T-cell (primary cell): ENCODE measurements at places on chromosomes 16 and 17.

GRCh38 chr16:88558457-88559442 is 11.5 kb upstream of the ZC3H18 start:
- DNase-seq, result no peak
- no peak overlapping the region for H3K27ac ChIP-seq
- H3K36me3 ChIP-seq, result no peaks in the 10 kb centered on the region
- no peak overlapping the region for H3K4me3 ChIP-seq

DNA sequence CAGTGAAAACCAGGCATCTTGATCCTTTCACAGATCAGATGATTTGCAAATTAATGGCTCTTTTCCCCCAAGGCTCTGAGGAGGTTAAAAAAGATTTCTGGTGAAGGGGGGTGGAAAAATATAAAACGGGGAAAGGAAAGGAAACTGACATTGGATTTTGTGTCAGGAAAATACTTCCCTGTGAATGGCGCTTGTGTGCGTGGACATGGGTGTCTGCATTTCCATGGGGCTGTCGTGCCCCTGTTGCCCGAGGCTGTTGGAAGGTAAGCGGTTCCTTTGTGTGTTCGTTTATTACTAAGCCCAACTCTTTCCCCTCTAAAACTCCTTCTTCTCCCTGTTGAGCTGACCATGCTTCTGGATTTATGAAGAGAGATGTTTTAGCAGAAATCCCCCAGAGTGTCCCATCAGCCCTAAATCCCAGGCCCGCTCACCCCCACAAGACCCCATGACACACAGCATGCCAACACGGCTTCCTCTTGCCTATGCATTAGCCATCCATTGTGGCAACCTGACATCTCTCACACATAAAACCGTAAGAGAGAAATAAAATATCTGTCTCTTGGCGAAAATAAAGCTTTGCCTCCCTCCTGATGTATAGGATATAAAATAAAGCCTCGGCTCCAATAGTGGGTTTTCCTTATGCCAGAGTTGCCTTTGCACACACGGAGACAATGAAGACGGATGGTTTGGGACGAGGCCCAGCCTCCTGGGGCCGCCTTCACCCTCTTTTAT is 7.3 kb upstream of the LHX1 start:
- no peak for DNase-seq
- no peak overlapping the region for H3K4me3 ChIP-seq
- H3K27ac ChIP-seq, result no peak overlapping the region

DNA sequence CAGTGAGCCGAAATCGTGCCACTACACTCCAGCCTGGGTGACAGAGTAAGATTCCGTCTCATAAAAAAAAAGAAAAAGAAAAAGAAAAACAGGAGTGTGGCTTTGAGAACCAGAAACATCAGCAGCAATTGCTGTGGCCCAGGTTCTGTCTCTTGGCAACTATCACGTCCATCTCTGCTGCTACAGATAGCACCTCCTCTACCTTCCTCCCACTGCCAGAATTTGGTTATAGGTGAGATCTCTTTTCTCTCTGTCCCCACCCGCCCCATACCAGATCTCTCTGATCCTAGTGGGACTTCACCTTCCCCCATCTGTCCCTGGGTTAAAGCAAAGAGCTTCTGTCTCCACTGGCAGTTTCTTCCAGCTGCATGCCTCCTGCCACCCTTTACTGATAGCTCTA is 3.1 kb downstream of the TLCD2 start:
- H3K36me3 ChIP-seq, result no peaks in the 10 kb centered on the region
- peak overlapping the region; percentile 51 for H3K27ac ChIP-seq
- H3K4me3 ChIP-seq, result no peak overlapping the region
- H3K4me1 ChIP-seq, result peaks cover 14% of the 10 kb centered on the region
- peaks cover 38% of the 10 kb centered on the region for H3K27me3 ChIP-seq
- no peak for DNase-seq

DNA sequence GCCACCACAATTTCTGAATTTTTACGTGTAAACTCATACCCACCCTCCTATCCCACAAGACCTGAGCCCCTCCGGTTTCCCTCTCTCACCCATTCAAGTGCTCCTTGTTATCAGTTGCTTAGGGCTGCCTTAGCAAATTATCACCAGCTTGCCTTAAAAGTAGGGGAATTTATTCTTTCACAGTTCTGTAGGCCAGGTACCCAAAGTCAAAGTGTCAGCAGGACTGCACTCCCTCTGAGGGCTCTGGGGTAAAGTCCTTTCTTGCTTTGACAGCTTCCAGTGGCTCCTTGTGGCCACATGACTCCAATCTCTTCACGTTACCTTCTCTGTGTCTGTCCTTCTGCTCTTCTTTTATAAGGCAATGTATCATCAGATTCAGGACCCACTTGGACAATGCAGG is 7.9 kb upstream of the TMEM220 start:
- H3K4me3 ChIP-seq, result no peak overlapping the region
- DNase-seq, result no peak
- H3K27me3 ChIP-seq, result peaks cover 9% of the 10 kb centered on the region
- no peak overlapping the region for H3K27ac ChIP-seq

GRCh38 chr16:16868727-16869126 is 489.8 kb downstream of the NPIPA7 start:
- H3K27me3 ChIP-seq, result peaks cover 7% of the 10 kb centered on the region
- H3K4me3 ChIP-seq, result no peak overlapping the region
- no peaks in the 10 kb centered on the region for H3K36me3 ChIP-seq
- no peaks in the 10 kb centered on the region for H3K4me1 ChIP-seq

DNA sequence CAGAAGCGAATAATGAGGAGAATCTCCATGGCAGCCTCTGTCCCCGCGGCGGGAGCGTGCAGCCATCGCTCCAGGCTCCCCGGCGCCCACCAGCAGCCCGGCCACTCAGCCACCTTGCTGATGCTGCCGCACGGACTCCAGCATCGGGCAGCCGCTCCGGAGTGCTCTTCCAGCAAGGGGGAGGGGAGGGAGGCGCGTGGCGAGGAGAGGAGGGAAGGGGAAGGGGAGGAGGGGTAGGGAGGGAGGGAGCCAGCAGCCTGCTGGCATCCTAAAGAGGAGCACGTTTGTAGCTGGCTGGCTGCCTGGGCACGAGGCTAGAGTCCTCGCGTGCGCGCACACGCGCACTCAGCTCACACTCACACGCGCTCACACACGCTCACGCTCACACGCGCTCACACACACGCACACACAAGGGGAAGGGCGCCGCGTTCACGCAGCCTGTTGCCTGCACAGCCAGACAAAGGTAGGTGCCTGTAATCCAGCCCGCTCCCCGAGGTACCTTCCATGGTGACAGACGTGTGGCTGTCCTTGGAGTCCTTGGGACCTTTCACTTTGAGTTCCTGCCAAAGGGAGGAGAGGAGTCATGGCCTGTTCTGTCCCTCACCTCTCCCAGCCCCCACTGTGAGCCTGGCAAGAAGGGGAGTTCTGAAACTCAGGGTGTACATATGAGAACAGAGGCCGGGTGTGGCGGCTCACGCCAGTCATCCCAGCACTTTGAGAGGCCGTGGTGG is 82.1 kb downstream of the TIMM22 start:
- H3K4me3 ChIP-seq, result no peak overlapping the region
- no peak overlapping the region for H3K27ac ChIP-seq
- H3K36me3 ChIP-seq, result peaks cover 58% of the 10 kb centered on the region
- H3K27me3 ChIP-seq, result no peaks in the 10 kb centered on the region

- H3K4me3 ChIP-seq, result no peak overlapping the region
- H3K36me3 ChIP-seq, result peaks cover 11% of the 10 kb centered on the region
- H3K27ac ChIP-seq, result no peak overlapping the region
- H3K27me3 ChIP-seq, result no peaks in the 10 kb centered on the region
Observed at GRCh38 chr16:12166271-12166670, 189.7 kb downstream of the SNX29 start.

DNA sequence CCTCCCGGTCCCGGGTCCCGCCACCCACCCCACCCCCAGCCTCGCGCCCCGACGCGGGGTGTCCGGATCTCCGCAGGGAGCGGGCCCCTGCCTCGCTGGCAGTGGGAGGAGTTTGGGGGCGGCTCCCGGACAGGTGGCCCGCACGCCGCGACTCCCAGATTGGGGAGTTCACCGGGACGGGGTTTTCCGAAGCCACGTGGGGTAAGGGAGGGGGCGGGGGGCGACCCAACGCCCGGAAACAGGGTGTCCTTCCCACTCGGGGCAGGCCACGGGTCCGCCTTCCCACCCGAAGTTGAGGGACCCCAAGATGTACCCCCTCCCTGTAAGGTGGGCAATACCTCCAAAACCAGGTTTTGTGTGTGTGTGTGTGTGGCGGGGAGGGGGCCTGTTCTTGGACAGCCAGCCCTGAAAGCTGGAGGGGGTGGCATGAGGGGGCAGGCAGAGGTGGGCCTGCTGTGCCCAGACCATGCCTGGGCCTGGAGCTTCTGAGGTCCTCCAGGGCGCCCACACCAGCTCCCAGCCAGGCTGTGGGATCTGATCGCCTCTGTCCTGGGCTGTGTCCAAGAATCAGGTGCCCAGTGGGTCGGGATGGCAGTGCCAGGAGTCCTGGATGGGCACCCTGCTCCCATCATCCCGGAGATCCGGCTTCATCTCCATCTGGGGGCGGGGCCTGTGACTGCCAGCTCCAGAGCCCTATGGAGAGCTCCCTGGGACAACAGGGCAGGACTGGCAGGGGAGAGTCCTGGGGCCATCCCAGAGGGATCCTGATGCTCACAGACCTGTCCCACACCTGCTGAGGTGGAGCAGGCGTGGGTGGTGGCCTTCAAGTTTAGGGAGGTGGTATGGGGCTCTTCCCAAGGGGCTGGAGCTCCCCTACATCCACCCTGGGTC is 767 bp downstream of the SYNGR2 start:
- H3K4me1 ChIP-seq, result peaks cover 58% of the 10 kb centered on the region
- peak overlapping the region; percentile 72 for H3K27ac ChIP-seq
- DNase-seq, result peak; percentile 56
- H3K27me3 ChIP-seq, result peaks cover 3% of the 10 kb centered on the region
- H3K36me3 ChIP-seq, result peaks cover 5% of the 10 kb centered on the region

GRCh38 chr17:70961341-70961740 is 792.0 kb downstream of the KCNJ2 start:
- no peak overlapping the region for H3K27ac ChIP-seq
- DNase-seq, result no peak
- H3K36me3 ChIP-seq, result no peaks in the 10 kb centered on the region
- H3K4me3 ChIP-seq, result no peak overlapping the region

DNA sequence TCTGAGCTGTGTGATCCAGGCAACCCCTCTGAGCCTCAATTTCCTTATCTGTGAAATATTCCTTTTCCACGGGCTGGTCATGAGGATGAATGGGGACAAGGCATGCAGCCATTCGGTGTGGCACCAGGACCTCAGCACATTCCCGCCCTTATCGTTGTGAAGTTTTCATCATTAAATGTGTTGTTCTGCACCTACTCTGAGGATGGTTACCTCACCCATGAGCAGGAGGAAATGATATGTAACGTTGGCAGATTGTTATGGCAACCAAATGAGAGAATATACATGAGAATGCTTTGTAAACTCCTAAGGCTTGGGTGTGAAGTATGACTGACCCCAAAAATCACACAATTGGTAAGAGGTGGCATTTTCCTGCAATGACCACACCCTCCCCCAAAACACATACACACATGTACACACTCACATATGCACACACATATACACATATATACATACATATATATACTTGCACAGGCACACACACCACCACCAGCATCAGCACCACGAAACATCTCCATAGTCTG is 39.5 kb downstream of the SMARCE1 start:
- H3K4me3 ChIP-seq, result peak overlapping the region; percentile 31
- no peaks in the 10 kb centered on the region for H3K36me3 ChIP-seq
- H3K27me3 ChIP-seq, result no peaks in the 10 kb centered on the region
- DNase-seq, result no peak
- peak overlapping the region; percentile 99 for H3K27ac ChIP-seq

DNA sequence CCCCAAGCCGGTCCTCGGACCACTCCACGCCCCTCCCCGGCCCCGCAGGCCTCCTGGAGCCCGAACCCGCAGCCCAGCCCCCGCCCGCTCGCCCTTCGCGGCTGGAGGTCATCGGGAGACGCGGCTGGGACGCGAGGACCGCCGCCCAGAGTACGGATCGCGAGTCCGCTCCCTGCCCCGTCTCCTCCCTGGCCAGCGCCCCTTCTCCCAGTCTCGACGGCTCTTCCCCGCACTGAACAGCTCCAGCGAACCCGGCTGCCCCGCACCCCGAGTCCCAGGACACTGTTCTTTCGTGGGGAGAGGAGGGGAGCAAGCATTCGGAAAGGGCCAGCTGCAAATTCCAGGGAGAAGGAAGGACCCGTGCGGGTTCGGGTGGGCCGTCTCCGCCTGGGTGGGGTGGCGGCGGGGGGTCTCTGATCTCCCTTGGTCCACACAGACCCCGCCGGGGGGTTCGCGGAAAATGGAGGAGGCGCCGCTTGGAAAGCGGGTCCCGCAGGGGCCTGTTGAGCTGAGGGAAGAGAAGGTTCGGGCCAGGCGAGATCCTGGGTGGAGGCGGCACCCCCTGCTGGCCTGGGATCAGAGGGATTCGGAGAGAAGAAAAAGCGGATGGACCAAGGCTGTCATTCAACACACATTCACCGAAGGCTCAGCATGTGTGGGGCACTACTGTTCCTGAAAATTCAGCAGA is 632 bp upstream of the RTN4RL1 start:
- DNase-seq, result no peak
- H3K27me3 ChIP-seq, result peaks cover 2% of the 10 kb centered on the region
- H3K4me3 ChIP-seq, result peak overlapping the region; percentile 54
- H3K4me1 ChIP-seq, result peaks cover 50% of the 10 kb centered on the region
- H3K27ac ChIP-seq, result no peak overlapping the region
- H3K36me3 ChIP-seq, result no peaks in the 10 kb centered on the region

DNA sequence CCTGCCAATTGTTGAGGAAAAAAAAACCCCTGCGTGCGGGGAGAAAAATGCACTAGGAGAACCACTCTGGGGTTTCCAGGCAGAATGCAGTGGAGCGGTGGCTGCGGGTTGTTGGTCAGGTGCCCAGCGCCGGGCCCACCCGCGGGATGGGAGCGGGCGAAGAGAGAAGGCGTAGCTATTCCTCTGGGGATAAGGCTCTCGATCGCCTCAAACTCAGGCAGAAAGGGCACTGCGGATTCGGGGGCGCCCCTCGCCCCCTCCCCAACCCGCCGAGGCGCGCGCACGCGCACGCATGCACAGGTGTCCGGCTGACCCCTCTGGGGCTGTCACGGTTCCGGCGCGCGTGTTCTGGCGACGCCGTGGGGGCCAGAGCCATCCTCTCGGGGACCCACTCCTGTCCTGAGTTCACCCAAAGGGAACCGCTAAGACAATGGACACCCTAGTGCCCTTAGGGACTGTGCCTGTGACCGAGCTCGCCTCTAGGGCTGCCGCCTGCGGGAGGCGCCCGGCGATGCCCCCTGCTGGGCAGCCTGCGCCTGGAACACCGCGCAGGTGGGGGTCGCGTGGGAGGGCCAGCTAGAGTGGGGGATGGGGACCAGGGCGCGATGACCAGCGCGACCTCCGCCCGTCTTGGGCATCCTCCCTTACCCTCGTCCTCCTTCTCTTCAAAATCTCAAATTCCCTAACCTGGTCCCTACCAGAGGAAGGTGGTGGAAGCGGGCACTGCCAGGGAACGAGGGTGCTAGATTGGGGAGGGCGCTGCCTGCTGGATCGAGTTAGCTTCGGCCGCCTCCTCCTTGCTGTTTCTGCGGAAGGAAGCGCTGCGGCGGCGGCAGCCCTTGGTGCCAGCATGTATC is 14.4 kb upstream of the CBX8 start:
- no peak overlapping the region for H3K4me3 ChIP-seq
- no peak for DNase-seq
- H3K27me3 ChIP-seq, result peaks cover 6% of the 10 kb centered on the region
- no peak overlapping the region for H3K27ac ChIP-seq
- H3K4me1 ChIP-seq, result peaks cover 63% of the 10 kb centered on the region
- no peaks in the 10 kb centered on the region for H3K36me3 ChIP-seq
